Activated CD8-positive, alpha-beta memory T cell treated with anti-CD3 and anti-CD28 coated beads, Interleukin-2, amount 50 U/mL, for 48 hours (primary cell): ENCODE measurements at places on chromosomes 5 and 9.

GRCh38 chr9:20865347-20865746 is 166.1 kb downstream of the HACD4 start:
- DNase-seq, result no peak

GRCh38 chr9:22158271-22158670 is 149.2 kb upstream of the CDKN2B start:
- no peak for DNase-seq

- no peak for DNase-seq
These were observed 148.3 kb downstream of the CMYA5 start for GRCh38 chr5:79837761-79838551.

- no peak for DNase-seq
These were observed 38.6 kb upstream of the PSD2 start for GRCh38 chr5:139756971-139757370.

DNA sequence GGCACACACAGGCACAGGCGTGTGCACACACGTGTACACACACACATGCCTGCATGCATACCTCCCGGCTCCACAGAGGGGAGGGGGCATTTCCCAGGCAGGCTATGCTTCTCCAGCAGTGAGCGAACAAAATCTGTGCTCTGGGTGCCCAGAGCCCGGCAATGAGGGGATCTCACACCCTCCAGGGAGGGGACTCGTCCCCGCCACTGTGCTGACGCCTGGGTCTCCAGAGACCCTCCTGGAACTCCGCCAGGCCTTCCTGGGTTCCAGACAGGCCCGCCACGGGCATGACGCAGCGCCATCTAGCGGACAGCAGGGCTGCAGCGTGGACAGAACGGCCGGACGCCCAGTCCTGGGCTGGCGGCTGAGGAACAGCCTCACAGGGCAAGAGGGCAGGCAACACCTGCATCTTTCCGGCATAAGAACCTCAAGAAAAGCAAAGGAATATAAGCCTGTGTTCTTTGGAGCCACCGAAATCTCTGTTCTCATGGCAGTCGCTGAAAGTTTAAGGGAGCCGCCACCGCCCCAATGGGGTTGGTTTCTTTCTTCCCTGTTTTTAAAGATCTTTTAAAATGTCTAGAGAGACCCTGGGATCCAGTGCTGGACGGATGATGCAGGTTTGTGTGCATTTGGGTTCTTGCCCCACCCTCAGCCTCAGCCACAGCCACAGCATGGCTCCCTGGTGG is 135.6 kb upstream of the PPP1R26 start:
- DNase-seq, result peak; percentile 88

GRCh38 chr5:80077051-80077714 is 42.0 kb downstream of the THBS4 start:
- no peak for DNase-seq

DNA sequence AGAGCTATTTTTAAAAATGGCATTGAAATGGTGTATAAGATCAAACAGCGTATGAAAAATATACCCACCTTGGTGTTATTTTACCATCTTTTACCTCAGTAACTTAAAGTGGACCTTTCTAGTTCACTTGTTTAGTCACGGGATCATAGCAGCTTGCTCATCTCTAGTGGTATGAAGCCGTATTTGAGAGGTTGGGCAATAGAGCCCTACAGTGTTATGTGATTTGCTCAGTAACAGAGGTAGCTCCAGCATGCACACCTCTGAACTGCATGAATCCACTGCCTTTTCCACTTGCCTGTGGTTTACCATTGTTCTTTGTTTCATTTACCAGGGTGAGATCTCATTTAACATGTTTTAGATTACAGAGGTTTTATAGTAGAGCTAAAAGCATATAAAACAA is 134.4 kb downstream of the ATG10 start:
- no peak for DNase-seq

- DNase-seq, result no peak
These were observed 728.9 kb downstream of the MAT2B start for GRCh38 chr5:164234321-164234720.

- DNase-seq, result no peak
These were observed 70.3 kb upstream of the EQTN start for GRCh38 chr9:27367175-27367798.

DNA sequence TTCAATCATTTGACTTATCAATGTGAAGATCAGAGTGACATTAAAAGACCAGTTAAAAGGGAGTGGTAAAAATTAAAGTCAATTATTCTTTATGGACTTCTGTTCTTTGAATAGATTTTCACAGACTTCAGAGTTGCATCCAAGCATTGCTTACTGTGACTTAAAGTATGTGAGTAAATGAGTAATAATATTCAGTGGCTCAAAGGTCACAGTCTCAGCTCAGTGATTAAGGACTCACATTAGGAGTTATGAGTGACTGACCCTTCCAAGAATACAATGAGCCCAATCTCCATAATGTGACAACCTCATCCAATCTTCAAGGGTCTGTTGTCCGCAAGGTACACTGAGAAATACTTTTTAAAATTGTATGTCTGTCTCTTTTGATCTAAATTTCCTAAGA is 811.2 kb downstream of the BRINP1 start:
- no peak for DNase-seq

DNA sequence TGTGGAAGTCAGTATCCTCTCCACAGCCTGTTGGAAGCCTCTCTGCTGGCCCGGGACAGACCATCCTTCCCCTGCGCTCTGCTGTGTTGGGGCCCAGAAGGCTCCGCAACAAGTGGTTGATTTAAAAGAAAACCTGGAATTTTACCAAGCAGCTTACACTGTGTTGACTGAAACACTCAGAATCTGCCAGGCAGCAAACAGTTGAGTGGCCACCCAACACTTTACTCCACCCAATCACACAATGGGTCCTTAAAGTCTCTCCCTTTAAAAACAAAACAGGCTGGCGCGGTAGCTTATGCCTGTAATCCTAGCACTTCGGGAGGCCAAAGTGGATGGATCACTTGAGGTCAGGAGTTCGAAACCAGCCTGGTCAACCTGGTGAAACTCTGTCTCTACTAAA is 28.0 kb upstream of the DMRT3 start:
- no peak for DNase-seq

DNA sequence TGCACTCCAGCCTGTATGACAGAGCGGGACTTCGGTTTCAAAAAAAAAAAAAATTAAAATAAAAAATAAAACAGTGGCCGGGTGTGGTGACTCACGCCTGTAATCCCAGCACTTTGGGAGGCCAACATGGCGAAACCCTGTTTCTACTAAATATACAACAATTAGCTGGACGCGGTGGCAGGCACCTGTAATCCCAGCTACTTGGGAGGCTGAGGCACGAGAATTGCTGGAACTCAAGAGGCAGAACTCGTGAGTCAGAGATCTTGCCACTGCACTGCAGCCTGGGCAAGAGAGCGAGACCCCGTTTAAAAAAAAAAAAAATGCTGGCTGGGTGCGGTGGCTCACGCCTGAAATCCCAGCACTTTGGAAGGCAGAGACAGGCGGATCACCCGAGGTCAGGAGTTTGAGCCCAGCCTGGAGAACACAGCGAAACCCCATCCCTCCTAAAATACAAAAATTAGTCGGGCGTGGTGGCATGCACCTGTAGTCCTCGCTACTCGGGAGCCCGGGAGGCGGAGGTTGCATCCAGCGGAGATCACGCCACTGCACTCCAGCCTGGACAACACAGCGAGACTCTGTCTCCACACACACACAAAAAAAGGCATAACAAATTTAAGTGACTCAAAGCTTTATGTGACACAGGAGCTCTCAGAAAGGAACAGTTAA is 1.5 kb upstream of the NPM1 start:
- no peak for DNase-seq

DNA sequence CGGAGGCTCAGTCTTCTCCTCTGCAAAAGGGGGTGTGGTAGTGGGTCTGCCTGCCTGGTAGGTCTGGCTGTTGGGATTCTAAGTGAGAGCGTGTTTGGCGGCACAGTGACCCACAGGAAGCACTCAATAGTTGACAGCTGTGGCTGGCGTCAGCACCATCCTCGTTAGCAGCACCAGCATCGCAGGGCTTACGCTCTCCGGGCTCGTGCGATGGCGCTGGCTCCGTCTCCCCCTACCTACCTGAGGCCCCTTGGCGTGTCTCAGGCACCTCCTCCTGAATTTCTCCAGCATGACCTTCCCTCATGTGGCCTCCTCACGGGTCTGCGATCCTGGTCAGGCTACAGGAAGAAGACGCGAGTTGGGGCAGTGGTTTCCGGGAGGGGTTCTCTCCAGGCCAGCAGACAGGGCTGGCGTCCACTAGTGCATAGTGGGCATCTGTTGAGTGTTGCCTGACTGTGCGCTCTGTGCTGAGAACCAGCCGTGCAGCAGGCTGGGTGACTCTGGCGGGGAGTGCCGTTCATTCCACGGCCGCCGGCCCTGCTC is 66.9 kb downstream of the HMCN2 start:
- DNase-seq, result no peak

GRCh38 chr9:135746565-135746964 is 44.6 kb downstream of the KCNT1 start:
- no peak for DNase-seq

- DNase-seq, result no peak
These were observed 129.7 kb downstream of the CDC42SE2 start for GRCh38 chr5:131393498-131393968.

- DNase-seq, result no peak
These were observed 164.2 kb downstream of the AUH start for GRCh38 chr9:91197232-91198181.

DNA sequence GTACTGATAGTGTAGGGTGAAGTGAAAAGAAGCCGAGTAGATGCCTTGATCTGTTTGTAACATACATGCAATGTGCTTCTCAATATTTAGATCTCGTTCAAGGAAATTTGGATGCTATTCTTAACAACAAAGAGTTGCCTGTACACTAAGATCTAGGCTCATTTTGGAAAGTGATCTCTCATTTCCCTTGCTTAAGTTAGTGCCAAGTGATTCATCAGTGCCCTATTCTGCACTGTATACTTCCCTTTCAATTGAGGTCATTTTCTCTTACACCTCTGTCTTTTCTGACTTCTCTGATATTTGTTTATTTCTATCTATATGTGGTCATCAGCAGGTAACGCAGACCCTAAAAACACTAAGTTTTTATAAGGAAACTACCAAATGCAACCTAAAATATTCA is 528.6 kb upstream of the PTPRD start:
- DNase-seq, result no peak

DNA sequence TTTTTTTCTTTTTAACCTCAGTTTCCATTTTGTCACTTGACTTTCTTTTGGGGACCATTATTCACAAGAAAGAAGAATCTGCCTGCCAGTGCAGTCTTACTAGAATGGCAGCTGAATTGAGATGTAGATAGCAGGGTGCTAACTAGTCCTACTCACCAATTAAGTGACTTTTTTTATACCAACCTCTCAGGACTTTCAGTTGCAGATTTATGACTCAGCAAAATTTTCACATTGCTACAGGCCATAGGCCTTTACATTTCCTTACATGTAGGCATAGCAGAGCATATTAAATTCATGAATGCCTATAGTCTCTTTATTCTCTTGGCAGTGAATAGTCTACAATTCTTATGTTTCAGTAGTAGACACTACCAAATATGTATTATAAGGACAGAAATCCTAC is 54.0 kb upstream of the FKTN start:
- no peak for DNase-seq

DNA sequence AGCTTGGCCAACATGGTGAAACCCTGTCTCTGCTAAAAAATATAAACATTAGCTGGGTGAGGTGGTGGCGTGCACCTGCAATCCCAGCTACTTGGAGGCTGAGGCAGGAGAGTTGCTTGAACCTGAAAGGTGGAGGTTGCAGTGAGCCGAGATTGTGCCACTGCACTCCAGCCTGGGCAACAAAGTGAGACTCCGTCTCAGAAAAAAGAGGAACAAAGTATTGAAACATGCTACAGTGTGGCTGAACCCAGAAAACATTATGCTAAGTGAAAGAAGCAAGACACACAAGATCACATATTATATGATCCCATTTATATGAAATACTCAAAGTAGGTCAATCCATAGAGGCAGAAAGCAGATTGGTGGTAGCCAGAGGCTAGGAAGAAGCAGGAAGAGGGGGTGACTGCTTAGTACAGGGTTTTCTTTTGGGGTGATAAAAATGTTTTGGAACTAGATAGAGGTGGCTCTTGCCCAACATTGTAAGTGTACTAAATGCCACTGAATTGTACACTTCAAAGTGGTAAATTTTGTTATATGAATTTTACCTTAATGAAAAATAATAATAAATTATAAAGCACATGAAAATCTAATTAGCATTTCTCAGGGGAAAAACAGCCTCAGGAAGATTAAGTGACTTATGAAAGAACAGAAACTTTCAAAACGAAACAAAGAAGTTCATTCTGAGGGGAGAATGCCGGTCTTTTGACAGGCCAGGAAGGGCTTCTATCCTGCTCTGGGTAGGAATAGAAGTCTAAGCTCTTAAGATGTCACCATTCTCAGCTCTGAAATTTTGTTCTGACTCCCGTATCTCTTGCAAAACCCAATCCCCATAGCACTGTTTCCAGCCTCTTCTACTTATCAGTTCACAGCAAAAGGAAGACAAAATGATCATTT is 161.1 kb upstream of the TBCA start:
- no peak for DNase-seq

GRCh38 chr5:75274486-75274885 is 37.8 kb upstream of the ANKRD31 start:
- DNase-seq, result no peak

GRCh38 chr9:21616082-21616778 is 134.1 kb upstream of the IFNE start:
- DNase-seq, result no peak

DNA sequence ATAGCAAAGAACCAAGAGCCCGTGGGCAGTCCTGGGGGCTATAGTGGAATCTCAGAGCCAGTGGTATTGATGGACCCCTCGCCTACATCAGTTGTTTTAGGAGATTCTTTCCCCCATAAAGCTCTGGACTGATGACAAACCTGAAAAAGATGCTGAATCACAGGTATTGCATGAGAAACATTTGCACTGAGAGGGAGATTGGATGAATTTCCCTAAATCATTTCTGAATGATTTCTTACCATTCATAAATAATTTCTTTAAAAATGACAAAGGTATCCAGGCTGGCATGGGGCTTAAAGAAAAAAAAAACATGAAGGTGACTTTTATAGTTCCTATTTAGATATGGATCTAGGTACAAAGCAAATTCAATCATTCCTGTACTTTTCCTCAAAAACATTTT is 54.0 kb upstream of the SLIT3 start:
- no peak for DNase-seq
